ENCODE measurements at places on chromosomes 2 and 18.

GRCh38 chr2:197284956-197285355, 25.6 kb downstream of the ANKRD44 start:
- DNase-seq, result no peak

GRCh38 chr2:234211797-234212196, 161.3 kb downstream of the SPP2 start:
- DNase-seq, result peak; percentile 55

DNA sequence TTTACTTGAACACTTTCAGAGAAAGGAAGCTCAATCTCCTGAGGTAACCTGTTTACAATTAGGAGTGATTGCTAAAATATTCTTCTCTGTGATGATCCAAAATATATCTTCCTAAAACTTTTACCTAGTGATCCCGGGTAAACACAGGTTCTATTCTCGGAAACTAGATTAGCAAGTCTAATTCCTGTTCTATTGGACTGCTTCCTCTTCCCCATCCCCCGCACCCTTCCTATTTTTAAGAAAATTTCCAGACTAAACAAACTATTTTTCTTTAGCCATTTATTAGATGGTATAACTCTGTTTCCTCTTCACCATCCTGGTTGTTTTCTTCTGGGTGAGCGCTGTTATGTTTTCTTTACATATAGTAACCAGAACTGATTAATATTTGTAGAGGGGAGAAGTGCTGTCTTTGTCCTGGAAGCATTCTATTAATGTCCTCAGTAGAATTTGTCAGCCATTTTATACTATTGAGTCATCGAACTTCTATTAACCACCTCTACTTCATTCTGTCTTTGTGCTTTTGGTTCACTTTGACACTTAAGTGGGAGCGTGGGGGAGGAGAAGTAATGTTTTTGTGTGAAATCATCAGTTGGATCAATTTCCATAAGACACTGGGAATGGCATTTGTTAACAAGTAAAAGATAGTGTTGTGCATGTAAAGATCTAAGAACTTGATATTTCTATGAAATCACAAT, 31.8 kb downstream of the CREB1 start:
- peak; percentile 22 for DNase-seq

GRCh38 chr2:98569197-98569793, 39.0 kb downstream of the COA5 start:
- no peak for DNase-seq

DNA sequence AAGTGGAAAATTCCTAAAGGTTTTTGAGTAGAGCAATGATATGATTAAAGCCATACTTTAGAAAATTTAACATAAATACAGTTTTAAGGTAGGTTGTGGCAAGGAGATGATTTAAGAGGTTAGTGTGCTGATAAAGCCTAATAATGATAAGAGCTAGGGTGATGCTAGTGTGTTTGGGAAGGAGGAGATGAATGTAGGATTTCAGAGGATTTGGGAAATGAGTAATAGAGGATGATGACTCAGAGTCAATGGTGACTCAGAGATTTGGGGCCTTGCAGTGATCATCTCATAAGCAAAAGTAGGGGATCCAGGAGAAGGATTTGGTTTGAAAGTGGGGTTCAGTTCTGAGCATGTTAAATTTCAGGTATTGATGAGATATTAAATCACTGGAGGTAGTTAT, 23.3 kb downstream of the STAMBP start:
- peak; percentile 63 for DNase-seq

GRCh38 chr2:174546519-174547506, 50.8 kb downstream of the WIPF1 start:
- DNase-seq, result peak; percentile 19

GRCh38 chr2:189474526-189474925, 33.3 kb downstream of the WDR75 start:
- DNase-seq, result no peak

DNA sequence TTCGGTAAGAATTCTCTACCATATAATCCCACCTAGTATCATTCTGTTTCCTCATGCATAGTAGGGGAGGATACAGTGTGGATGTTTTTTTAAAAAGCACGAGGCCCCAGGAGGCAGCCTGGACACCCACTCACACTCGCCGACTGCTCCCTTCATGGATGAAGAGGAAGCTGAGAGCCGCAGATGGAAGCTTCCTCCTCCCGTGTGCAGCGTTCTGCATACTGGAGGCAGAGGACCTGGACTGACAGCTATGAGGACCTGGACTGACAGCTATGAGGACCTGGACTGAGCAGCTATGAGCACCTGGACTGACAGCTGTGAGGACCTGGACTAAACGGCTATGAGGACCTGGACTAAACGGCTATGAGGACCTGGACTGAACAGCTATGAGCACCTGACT, 234.4 kb downstream of the NDUFA10 start:
- DNase-seq, result no peak

- DNase-seq, result no peak
Observed at GRCh38 chr2:218089259-218089658, 20.2 kb downstream of the RUFY4 start.

All from astrocyte of the spinal cord (primary cell).